ENCODE measurements at places on chromosomes 5 and 9.

- no peak for DNase-seq
Measured at GRCh38 chr9:86252870-86253269, 6.6 kb downstream of the C9orf153 start.

- DNase-seq = no peak
Measured at GRCh38 chr5:118834710-118835109, 153.6 kb downstream of the DTWD2 start.

GRCh38 chr5:53095931-53096525 lies 13.5 kb downstream of the MOCS2 start:
- DNase-seq = peak; percentile 49

GRCh38 chr5:158921441-158922262 lies 178.1 kb downstream of the EBF1 start:
- no peak for DNase-seq

- no peak for DNase-seq
Measured at GRCh38 chr5:42919600-42919999, 107.9 kb upstream of the SELENOP start.

DNA sequence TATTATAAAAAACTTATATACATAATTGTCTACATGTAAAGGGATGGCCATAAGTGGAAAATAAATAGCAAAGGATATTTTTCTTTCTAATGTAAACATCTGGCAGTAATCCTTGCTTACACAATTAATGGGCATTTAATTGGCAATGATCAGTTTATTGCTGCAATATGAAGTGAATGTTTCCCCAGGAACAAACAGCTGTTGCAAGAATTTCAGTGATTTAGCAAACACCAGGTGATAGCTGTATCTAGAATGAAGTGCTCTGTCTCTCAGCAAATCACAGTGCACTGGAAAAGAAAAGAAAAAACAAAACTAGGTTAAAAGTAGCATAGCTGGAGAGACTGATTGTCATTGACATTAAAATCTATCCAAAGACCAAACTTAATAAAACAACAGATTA lies 594.5 kb upstream of the ARRDC3 start:
- no peak for DNase-seq

DNA sequence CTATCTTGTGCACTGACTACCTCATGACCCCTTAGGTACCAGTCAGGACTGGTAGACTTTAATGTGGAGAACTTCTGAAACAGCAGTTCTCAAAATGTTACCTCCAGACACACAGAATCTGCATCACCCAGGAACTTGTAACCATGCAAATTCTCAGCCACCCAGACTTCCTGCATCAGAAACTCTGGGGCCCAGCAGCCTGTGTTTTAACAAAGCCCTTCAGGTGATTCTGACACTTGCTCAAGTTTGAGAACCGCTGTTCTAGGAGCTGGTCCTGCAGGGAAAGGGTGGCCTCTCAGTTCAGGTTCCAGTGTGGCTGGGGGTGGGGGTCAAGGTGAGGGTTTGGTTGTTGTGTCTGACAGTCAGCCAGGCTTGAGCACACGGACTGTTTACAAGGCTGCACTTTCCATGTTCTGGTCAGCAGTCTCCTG lies 28.4 kb downstream of the ZFP62 start:
- DNase-seq = no peak

- DNase-seq = no peak
Measured at GRCh38 chr9:119365291-119366027, 3.8 kb downstream of the BRINP1 start.

DNA sequence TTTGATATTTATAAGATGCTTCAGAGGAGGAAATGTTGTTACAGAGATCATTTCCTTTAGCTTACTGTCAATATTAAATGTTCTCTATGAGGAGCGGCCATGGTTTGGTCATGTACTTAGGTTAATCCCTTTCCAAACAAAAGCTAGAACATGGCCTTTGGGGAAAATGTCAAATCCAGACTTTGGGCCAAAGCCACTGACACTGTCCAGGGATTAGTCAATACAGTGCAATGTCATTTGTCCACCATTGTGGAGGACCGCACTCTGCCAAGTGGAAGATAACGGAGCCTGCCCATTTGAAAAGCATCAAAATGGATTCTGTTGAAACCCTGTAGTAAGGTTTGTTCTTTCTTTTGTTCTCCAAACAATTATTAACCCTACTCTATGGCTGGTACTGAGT lies 50.1 kb downstream of the FRMPD1 start:
- no peak for DNase-seq

- DNase-seq = no peak
Measured at GRCh38 chr9:68895741-68896478, 118.0 kb downstream of the PRKACG start.

- DNase-seq = no peak
Measured at GRCh38 chr5:96143450-96143849, 181.8 kb upstream of the ELL2 start.

- no peak for DNase-seq
Measured at GRCh38 chr9:127290561-127291065, 26.0 kb downstream of the GARNL3 start.

DNA sequence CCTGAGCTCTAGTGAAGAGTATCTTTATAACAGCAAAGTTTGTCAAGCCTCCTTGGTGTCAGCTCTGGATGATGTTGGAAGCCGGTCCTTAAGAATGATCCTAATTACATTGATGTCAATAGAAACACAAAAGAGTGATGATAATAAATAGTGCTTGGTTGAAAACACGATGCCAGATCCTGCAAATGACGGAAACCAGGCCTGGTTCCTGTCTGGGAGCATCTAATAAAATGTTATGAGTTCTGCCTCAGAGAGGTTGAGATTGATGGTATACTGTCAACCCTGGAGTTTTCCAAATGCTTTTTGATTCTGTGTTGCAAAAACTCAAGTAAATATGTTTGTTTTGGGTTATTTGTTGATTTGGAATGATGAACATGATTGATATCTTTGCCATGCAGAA lies 23.3 kb downstream of the HMHB1 start:
- no peak for DNase-seq

- no peak for DNase-seq
Measured at GRCh38 chr5:120327180-120327579, 136.9 kb upstream of the PRR16 start.

DNA sequence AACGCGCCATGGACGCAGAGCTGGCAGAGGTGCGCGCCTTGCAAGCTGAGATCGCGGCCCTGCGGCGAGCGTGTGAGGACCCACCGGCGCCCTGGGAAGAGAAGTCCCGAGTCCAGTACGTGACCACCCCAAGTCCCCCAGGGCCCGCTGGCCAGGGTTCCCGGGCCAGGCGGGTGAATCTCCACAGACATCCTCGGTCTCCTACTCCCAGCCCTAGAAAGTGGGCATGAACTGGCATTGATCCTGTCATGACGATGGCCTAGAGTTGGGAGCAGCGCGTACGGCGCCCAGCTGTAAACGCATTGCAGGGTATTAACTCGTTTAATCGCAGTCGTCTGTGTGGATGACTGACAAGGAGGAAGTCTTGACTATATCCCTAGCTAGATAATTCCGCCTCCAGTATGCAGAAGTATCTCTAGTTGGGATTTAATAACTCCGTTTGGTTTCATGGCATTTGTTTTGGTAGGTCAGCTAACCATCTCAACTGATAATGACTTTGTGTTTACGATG lies 293 bp downstream of the CENPP start:
- no peak for DNase-seq

Data from stimulated activated CD4-positive, alpha-beta T cell treated with anti-CD3 and anti-CD28 coated beads, Interleukin-4, amount 100 ng/mL, for 48 hours (primary cell).